ENCODE measurements at places on chromosomes 7 and 10. TPM values are rescaled to one million over a fixed set of nuclear protein-coding genes. Genes with fewer than 3 reads are reported as not detected.

GRCh38 chr7:122040147-122040546 is 103.9 kb downstream of the AASS start:
- H3K4me1 ChIP-seq, result no peaks in the 10 kb centered on the region
- H3K27ac ChIP-seq, result no peak overlapping the region
- DNase-seq, result no peak
- no peaks in the 10 kb centered on the region for H3K36me3 ChIP-seq

The TWIST1 gene
- 0.63 TPM for total RNA-seq

The GBX1 gene
- total RNA-seq, result not detected

DNA sequence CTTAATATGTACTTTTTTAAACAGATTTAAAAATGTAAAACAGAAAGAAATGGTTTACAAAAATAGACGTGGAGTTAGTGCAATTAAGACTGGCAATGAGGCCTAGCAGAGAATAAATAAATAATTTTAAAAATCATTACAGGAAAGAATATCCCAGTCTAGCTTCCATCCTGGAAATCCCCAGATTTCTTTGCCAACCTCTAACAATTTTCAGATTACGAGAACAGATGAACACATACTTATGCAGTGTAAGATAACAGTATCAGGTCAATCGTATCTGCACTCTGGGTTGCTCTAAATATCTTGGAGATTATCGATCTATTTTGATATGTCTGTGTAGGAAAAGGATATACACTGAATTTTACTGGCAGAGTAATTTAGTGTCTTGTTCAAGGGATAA is 210.5 kb downstream of the SEMA3A start:
- H3K4me3 ChIP-seq, result no peak overlapping the region
- H3K36me3 ChIP-seq, result no peaks in the 10 kb centered on the region
- no peak for DNase-seq
- H3K4me1 ChIP-seq, result no peaks in the 10 kb centered on the region
- H3K27me3 ChIP-seq, result no peaks in the 10 kb centered on the region

DNA sequence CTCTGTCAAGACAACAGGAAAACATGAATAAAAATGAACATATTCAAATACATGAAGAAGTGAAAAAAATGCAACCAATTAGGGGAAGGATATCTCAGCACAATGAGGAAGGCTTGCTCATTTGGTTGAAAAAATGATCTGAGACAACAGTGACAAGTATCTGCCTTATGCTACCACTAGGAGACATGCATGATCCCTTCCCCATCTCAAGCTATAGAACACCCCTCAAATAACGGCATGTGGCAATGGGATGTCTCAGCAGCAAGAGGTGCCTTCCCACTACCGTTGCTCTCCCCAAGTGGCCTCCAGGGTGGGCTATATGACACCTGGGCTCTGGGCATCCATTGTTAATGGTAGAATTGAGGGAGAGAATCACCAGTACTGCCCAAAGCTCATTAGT is 98.1 kb upstream of the RSU1 start:
- no peaks in the 10 kb centered on the region for H3K27me3 ChIP-seq
- H3K36me3 ChIP-seq, result no peaks in the 10 kb centered on the region
- DNase-seq, result no peak
- H3K4me1 ChIP-seq, result peaks cover 1% of the 10 kb centered on the region
- H3K4me3 ChIP-seq, result no peak overlapping the region
- H3K27ac ChIP-seq, result no peak overlapping the region

The PIK3CG gene
- total RNA-seq, result 57.5 TPM

The CUL2 gene
- 37.4 TPM for total RNA-seq

The CYP26C1 gene
- 0.05 TPM for total RNA-seq

DNA sequence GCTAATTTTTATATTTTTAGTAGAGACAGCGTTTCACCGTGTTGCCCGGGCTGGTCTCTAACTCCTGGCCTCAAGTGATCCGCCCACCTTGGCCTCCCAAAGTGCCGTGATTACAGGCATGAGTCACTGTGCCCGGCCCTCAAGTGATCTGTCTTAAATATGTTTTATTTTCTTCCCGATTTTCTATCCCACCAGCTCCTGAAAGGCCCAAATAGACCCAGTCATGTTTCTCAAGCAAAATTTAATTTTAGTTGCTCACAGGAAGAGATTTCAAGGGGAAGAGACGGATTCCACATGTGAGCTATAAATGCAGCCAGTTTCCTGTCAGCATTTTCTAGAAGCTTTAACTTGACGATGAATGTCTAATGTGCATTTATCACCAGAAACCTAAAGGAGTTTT is 12.0 kb downstream of the DENND10 start:
- DNase-seq, result no peak
- H3K36me3 ChIP-seq, result peaks cover 52% of the 10 kb centered on the region
- peak overlapping the region; percentile 5 for H3K27ac ChIP-seq
- no peak overlapping the region for H3K4me3 ChIP-seq
- peaks cover 27% of the 10 kb centered on the region for H3K4me1 ChIP-seq
- no peaks in the 10 kb centered on the region for H3K27me3 ChIP-seq

The OR13A1 gene
- total RNA-seq, result not detected

The TDRD1 gene
- 0.05 TPM for total RNA-seq

GRCh38 chr10:48454302-48455054 is 148.0 kb downstream of the MAPK8 start:
- H3K4me3 ChIP-seq, result no peak overlapping the region
- H3K36me3 ChIP-seq, result no peaks in the 10 kb centered on the region
- H3K27me3 ChIP-seq, result no peaks in the 10 kb centered on the region
- no peak overlapping the region for H3K27ac ChIP-seq

DNA sequence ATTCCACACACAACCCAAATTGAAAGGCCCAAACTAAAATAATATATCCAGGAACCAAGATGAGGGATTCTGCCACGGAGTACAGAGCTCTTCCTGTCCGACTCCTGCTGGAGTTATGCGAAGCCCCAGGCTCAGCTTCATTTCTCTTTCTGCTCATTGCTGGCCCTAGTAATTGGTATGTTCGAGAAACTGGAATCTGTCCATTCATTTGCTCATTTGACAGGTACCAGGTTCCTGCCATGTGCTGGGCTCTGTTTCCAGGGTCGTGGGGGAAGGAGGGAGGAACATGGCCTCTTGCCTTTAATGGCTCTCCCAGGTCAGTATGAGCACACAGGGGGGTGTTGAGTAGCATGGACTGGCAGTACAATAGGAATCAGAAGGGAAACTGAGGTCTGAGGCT is 179.2 kb upstream of the SHH start:
- H3K4me1 ChIP-seq, result peaks cover 6% of the 10 kb centered on the region
- peaks cover 8% of the 10 kb centered on the region for H3K27me3 ChIP-seq
- DNase-seq, result no peak
- no peak overlapping the region for H3K4me3 ChIP-seq

- peak; percentile 92 for DNase-seq
- peak overlapping the region; percentile 45 for H3K4me3 ChIP-seq
Observed at GRCh38 chr7:8125680-8126444, 136.1 kb downstream of the ICA1 start.

The TAS2R5 gene
- total RNA-seq, result 1.4 TPM

GRCh38 chr7:52410032-52410431 is 625.4 kb upstream of the POM121L12 start:
- no peaks in the 10 kb centered on the region for H3K36me3 ChIP-seq
- no peak overlapping the region for H3K4me3 ChIP-seq
- no peaks in the 10 kb centered on the region for H3K27me3 ChIP-seq
- DNase-seq, result no peak
- no peak overlapping the region for H3K27ac ChIP-seq

GRCh38 chr7:152602962-152603361 is 73.0 kb downstream of the XRCC2 start:
- peaks cover 4% of the 10 kb centered on the region for H3K27me3 ChIP-seq
- H3K27ac ChIP-seq, result no peak overlapping the region
